ENCODE measurements at places on chromosomes 7 and 10.

DNA sequence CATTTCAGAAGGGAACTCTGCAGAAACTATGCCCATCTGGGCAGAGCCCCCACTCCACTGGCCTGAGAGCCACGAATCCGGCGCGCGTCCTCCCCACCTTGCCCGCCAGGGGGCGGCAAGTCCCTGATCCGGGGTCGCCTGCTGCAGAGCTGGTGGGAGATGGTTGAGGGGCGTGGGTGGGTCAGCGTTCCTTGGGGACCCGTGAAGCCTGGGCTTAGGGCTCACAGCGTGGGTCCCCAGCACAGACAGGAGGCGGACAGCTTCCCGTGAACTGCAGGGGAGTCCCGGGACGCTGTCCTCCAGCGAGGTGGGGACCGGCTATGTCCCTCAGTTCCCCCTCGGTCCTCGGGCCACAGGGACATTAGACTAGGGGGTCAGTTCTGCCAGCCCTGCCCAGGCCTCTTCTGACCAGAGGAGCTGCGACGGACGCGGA, 585 bp upstream of the POP7 start:
- peak; percentile 58 for DNase-seq

DNA sequence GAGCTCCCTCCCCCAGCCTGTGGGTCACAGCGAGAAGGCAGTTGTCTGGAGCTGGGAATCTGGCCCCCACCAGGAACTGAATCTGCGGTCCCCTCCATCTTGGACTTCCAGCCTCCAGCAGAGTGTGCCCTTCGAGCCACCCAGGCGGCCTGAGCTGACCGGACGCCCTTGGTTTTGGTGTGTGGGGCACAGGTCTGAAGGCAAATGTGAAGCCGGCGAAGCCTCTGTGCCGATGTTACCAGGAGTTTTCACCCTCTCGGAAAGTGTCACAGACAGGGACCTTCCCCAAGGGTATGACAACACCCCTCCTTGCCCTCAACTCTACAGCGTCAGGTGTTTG, 109.1 kb downstream of the DNAJB6 start:
- no peak for DNase-seq

DNA sequence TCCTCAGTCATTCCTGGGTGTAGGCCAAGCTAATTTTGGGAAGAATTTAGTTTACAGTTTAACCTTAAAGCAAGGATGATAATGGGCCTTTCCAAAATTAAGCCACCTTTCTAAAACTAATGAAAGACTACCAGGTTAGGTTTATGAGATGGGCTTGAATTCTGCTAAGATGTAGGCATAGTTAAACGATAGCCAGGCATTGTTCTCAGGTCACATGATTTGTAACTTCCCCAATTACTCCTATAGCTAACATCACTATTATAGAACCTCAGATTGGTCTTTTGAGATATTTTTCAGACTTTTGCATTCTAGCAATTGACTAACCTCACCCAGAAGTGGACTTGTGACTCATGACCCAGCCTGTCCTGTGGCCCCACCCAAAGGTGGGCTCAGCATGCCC, 7.0 kb upstream of the NUB1 start:
- no peak for DNase-seq

DNA sequence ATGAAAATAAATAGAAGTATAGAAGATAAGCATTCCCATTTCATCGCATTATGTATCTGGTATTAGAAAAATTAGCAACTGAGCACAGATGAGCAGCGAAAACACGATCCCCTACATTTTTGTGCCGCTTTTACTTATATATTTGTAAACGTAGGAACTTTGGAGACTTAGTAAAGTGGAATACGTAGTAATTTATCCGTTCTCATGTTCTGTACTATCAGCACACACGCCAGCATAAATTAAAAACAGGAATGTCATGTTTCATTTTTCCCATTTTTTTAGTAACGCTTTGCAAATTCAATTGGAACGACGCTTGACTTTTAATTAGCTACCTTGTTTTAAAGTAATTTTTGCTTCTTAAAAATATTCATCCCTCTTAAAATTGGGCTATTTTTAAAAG, 2.4 kb downstream of the ZNRF2 start:
- no peak for DNase-seq

- no peak for DNase-seq
Observed at GRCh38 chr7:156002362-156003066, 190.3 kb upstream of the SHH start.

GRCh38 chr7:11458736-11459483, 373.1 kb downstream of the THSD7A start:
- no peak for DNase-seq

DNA sequence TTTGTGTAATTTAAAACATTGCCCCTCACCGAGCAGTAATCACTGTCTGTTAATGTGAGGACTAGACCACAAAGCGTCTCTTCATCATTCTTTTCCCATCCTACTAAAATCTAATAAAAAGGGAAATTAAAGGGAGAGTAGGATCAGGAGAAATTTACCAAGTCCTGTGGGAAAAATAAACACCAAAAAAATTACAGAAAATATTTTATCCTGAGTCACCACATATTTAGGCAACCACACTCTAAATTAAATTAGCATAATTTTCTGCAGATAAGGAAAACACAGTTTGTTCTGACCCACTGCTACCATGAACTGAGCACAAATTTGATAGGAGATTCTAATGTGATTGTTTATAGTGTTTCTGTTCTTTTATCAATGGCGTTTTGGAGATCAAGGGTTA, 49.3 kb downstream of the CCDC6 start:
- DNase-seq: no peak
